DMS79 (cell line): ENCODE measurements at places on chromosomes 2 and 18.

- no peak for DNase-seq
Observed at GRCh38 chr2:2699121-2699505, 368.0 kb upstream of the MYT1L start.

DNA sequence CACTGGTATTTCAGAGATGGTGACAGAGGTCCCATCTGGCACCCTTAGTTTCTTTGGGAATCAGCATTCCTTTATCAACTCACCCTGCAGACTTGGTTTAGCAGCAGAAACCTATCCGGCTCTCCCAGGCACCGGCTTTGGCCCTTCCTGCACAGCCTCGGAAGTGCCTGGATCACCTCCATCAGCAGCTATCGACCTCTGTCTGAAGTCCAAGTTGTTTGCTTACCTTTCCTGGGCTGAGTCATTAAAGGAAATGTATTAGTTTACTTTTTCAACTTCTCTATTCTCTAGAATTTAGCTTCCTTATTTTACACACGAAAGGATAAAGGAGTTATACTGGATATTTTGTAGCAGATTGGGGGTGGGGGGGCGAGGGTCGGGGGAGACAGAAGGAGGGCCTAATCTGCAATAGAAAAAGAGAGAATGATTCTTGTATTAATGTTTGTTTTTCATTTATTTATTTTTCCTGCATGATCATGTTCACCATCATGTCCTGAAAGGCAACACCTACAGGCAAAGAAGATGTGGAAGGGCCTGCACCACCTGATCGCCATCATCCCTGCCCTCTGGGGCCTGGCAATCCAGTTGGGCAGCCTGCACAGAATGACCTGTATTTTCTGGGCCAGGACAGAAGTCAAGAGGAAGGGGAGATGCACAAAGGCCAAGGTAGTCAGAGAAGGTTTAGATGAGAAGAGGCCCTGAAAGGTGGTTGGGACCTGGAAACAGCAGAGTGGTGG is 22.1 kb upstream of the MAT2A start:
- DNase-seq, result no peak

DNA sequence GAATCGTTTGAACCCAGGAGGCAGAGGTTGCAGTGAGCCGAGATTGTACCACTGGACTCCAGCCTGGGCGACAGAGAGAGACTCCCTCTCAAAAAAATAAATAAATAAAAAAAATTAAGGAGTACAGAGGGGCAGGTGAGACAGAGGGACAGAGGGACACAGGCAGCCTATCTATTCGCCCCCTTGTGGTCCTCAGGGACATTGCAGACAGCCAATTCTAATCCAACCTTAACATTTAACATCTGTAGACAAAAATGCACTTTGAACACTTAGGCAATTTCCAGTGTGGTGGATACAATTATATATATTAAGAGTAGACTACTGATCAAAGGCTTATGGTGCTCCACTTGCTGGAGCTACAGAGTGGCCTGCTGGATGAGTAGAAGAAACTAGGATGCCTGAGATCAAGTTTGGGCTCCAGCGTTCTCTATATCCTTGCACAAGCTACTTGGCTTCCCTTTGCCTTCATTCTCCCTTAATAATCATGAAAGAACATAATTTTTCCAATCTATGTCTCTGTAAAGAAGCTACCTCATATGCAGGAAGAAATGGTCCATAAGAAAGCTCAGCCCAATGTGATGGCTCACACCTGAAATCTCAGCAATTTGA is 8.2 kb upstream of the SMARCAL1 start:
- no peak for DNase-seq

GRCh38 chr2:240935103-240935876 is 29.2 kb downstream of the CROCC2 start:
- DNase-seq, result no peak

DNA sequence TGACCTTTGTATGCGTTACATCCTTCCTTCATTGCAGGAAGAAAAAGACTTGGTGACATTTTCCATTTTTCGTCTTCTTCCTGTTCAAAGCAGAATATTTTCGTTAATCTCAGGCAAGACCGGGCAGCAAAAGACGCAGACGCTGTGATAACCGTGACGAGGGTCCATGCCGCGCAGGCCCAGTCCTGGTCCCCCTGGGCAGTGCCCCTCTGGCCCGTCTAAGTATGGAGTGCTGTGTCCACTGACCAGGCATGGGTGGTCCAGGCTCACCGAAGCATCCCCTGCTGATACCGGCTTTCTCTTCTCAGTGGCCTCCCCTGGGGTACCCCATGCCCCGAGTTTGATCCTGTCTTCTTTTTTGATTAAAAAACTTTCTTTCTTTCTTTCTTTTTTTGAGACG is 135.2 kb upstream of the ASB18 start:
- no peak for DNase-seq

GRCh38 chr18:47260120-47260923 is 8.9 kb upstream of the SKOR2 start:
- DNase-seq, result no peak

GRCh38 chr2:206688453-206688852 is 29.7 kb downstream of the DYTN start:
- DNase-seq, result no peak

GRCh38 chr2:43585708-43586107 is 10.1 kb downstream of the THADA start:
- DNase-seq, result no peak

GRCh38 chr2:232894746-232895145 is 24.7 kb downstream of the SNORC start:
- no peak for DNase-seq

DNA sequence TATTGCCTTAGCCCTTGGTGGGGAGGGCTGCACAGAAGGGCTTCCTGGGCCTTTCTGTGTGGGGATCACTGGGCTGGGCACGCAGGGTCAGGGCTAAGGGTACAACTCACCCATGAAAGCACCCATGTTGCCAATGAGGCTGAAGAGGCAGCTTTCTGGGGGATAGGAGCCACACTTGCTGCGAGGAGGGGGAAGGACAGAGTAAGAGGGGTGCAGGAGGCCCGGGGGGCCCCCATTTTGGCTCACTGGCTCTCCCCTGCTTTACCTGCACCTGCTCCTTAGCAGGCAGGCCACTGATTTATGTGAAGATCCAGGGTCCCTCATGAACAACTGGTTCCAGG is 2.3 kb downstream of the TMEM150A start:
- no peak for DNase-seq

- DNase-seq, result no peak
Observed at GRCh38 chr2:178271629-178272333, 77.5 kb downstream of the OSBPL6 start.

DNA sequence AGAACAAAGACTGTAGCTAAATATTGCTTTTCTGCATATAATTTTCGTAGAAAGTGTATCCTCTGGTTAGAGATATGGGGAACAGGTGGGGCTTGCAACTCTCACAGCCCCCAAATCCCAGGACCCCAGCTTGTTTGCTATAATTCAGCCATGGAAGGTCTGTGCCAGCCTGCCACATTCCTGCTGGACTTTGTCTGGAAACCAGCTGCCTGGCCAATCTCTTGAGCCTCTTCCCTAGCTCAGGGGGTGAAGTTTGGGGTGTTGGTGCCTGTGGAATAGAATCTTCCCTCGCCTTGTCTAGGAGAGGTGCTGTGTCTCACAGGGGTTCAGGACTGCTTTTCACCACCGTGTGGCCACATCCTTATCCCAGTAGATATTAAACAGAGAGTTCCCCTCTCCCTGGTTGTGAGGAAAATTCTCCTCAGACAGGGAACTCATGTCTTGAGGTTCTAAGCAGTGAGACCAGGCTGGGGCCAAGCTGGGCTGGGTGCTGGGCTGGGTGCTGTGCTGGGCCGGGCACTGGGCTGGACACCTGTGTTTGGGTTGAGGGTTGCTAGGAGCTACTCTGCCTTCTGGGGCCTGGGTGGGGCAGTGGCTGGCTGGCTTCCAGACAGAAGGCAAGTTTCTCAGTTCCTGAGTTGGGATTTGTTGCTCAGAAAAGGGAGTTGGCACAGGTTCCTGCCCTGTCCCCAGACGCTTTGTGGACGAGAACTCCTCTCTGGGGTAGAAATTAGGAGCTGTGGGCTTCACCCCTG is 12.3 kb downstream of the TOGARAM2 start:
- no peak for DNase-seq
